ENCODE measurements at places on chromosomes 3 and 15. TPM values are rescaled to one million over a fixed set of nuclear protein-coding genes. Genes with fewer than 3 reads are reported as not detected.

DNA sequence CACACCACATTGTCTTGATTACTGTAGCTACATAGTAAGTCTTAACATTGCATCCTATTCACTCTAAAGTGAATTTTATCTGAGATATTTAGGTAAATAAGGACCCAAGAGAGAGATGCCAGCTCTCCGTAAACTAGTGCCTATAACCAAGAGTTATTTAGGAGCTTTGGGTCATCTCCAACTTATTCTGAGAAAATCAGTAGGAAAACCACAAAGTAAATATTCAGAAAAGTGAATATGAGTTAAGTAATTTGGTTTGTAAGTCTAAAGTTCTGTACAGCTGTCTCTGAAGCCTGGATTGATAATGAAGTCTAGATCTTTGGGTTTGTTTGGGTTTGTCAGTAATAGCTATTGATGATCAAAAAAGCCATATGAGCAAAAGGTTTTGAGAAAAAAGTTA is 120.0 kb downstream of the FNDC3B start:
- no peak overlapping the region for H3K27ac ChIP-seq
- H3K4me1 ChIP-seq = peaks cover 7% of the 10 kb centered on the region
- H3K36me3 ChIP-seq = no peaks in the 10 kb centered on the region
- no peak overlapping the region for H3K4me3 ChIP-seq
- no peaks in the 10 kb centered on the region for H3K27me3 ChIP-seq

- H3K4me1 ChIP-seq = no peaks in the 10 kb centered on the region
- H3K36me3 ChIP-seq = no peaks in the 10 kb centered on the region
- H3K4me3 ChIP-seq = no peak overlapping the region
- no peak for DNase-seq
Observed at GRCh38 chr15:27172821-27173220, 201.8 kb downstream of the GABRG3 start.

DNA sequence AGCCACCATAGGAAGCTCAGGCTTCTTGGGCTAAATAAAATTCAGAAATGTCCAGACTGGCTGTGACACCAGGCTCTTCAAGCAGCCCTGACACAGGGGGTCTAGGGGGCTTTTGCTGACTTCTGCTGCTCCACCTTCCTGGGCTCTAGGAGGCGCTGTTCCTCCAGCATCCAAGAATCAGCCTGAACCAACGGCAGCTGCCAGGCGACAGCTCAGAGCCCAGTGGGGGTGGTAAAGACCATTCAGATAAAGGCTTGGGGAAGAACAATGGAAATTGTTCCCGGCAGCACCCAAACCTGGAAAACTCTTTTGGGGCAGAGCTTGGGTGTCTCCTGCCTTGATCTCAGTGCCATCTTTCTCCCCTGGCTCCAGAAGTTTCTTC is 21.6 kb upstream of the PSTPIP1 start:
- H3K4me3 ChIP-seq = no peak overlapping the region
- DNase-seq = peak; percentile 72
- H3K4me1 ChIP-seq = peaks cover 31% of the 10 kb centered on the region
- H3K27me3 ChIP-seq = peaks cover 13% of the 10 kb centered on the region
- no peaks in the 10 kb centered on the region for H3K36me3 ChIP-seq

DNA sequence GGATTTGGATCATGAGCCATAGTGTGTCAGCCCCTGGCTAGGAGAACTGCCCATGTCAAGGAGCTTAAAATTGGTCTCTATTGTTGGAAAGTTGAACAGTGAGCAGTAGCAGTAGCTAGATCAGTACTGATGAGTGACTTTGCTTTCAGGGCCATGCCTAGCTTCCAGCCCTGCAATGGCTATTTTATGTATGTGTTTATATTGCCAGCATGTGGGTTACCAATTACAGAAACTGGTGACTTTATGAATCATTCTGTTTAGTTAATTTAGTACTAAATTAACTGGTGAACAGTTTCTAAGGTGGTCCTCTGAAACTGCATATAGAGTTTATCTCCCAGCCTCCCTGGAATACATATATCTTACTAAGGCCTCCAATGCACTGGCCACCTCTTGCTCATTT is 908.1 kb upstream of the ALCAM start:
- H3K4me3 ChIP-seq = no peak overlapping the region
- H3K27me3 ChIP-seq = no peaks in the 10 kb centered on the region
- no peak overlapping the region for H3K27ac ChIP-seq
- no peaks in the 10 kb centered on the region for H3K4me1 ChIP-seq

DNA sequence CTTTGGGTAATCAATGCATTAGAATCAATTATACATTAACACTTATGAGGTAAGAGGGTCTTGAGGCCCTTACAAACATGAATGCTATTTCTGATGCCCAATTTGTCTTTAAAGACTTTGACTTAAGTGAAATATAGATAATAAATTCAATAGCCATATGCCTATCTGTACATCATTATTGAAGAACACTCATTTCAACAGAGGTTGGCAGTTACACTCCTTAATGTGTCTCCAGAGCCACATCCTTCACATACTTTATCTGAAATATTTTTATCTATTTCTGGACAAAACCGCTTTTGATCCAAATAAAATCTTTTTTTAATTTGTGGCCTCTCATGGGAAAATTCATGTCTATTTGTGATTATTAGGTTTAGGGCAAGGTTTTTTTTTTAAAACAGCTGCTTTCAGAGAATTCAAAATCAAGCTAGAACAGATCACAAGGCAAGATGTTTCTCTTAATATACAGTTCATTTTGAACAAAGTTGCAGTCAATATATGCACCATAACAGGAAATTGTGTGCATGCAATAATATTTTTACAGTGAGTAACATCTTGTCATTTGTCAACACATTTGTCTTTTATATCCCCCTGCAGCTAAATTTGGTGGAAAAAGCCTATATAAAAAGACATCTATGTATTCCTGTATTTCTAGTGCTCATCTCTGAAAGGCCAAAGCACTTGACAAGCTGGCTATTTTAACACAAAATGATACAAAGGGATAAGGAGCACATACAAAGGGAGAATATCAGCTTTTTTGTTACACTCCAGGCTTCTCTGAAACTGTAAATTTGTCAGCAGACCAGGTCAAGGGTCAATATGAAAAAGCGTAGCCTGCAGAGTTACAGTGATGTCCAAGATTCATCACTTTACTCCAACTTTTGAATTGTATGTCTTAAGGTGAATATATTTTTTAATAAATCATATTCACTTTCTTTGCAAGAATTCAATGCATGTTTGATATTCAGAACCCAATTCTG is 146.2 kb upstream of the DPH6 start:
- peaks cover 13% of the 10 kb centered on the region for H3K27me3 ChIP-seq
- no peak for DNase-seq
- H3K36me3 ChIP-seq = no peaks in the 10 kb centered on the region
- H3K27ac ChIP-seq = no peak overlapping the region
- H3K4me1 ChIP-seq = no peaks in the 10 kb centered on the region

- peak; percentile 18 for DNase-seq
- H3K27ac ChIP-seq = no peak overlapping the region
- no peak overlapping the region for H3K4me3 ChIP-seq
- H3K27me3 ChIP-seq = no peaks in the 10 kb centered on the region
Observed at GRCh38 chr3:151439652-151440125, 21.2 kb downstream of the IGSF10 start.

DNA sequence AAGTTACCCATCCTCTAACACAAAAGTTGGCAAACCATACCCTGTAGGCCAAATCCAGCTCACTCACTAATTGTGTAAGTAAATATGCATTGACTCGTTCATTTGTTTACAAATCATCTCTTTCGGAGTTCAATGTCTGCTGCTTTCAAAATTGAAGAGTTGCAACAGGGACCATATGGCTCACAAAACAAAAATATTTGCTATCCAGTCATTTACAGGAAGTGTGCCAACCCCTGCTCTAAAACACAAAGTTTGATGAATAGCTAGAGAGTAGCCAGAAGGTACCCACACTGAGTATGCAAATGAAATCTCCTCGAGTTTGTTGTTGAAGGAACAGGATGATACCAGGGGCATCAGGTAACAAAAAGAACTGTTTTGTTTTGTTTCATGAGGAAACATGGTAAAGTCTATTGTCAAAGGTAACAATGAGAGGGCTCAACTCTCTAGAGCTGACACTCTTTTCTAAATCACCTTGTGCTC is 236.2 kb upstream of the THBS1 start:
- H3K27ac ChIP-seq = no peak overlapping the region
- DNase-seq = no peak
- no peaks in the 10 kb centered on the region for H3K36me3 ChIP-seq
- no peaks in the 10 kb centered on the region for H3K4me1 ChIP-seq
- H3K4me3 ChIP-seq = no peak overlapping the region

DNA sequence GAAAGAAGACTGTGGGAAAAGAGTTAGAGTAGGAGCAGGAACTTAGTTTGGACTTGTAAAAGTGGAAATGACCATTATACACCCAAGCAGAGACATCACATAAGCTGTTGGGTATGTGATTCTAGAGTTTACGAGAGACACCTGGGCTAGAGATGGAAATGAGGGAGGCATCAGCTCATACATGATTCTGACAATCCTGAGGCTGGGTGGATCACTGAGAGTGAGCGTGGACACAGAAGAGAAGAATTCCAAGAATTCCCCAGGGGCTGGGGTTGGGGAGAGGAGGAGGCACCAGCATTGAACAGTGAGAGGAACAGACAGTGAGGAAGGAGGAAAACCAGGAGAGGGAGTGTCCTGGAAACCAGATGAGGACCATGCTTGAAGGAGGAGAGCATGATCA is 113.5 kb downstream of the KCNAB1 start:
- H3K27me3 ChIP-seq = peaks cover 15% of the 10 kb centered on the region
- no peak for DNase-seq
- no peak overlapping the region for H3K27ac ChIP-seq
- no peak overlapping the region for H3K4me3 ChIP-seq
- no peaks in the 10 kb centered on the region for H3K36me3 ChIP-seq

DNA sequence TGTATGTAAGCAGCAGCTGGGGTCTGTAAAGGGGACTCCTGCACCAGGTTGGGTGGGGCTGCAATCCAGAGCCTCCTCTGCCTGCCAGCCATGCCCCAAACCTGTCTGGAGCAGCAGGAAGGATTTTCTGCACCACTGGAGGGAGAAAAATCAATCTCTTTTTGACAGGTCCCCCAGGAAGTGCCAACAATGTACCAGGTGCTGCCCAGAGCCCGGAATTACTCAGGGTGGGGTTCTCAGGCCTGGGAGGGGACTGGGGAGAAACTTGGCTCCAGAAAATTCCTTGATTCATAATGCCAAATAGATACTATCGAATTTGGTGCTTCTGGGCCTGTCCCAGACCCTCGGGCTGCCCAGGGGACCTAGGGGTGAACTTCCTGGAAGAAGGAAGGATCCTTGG is 52.6 kb downstream of the WNT7A start:
- H3K36me3 ChIP-seq = no peaks in the 10 kb centered on the region
- H3K4me1 ChIP-seq = no peaks in the 10 kb centered on the region
- H3K4me3 ChIP-seq = no peak overlapping the region
- H3K27ac ChIP-seq = no peak overlapping the region
- no peak for DNase-seq
- no peaks in the 10 kb centered on the region for H3K27me3 ChIP-seq

GRCh38 chr3:51619983-51620382 is 51.1 kb upstream of the TEX264 start:
- H3K27ac ChIP-seq = no peak overlapping the region
- no peak overlapping the region for H3K4me3 ChIP-seq
- H3K4me1 ChIP-seq = no peaks in the 10 kb centered on the region
- H3K27me3 ChIP-seq = no peaks in the 10 kb centered on the region

DNA sequence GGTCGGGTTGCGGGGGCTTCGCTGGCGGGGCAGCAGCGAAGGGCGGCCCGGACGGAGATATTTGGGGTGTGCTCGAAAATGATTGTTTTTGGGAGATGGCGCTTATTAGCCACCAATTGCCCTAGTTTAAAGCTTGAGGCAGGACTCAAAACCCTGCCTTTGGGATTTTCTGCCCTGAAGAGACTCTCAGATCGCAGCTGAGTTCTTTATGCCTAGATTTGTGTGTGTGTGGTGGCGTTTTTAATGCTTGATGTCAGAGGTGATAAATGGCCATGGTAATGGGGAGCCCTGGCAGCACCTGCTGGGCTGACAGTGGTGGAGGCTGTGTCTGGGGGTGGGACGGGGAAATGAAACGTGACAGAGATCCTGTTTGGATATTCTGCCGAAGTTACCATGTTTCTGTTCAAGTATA is 604 bp downstream of the KCTD6 start:
- H3K36me3 ChIP-seq = no peaks in the 10 kb centered on the region
- DNase-seq = peak; percentile 41
- peak overlapping the region; percentile 84 for H3K4me3 ChIP-seq
- H3K27me3 ChIP-seq = peaks cover 32% of the 10 kb centered on the region
- H3K4me1 ChIP-seq = peaks cover 41% of the 10 kb centered on the region

GRCh38 chr3:37240170-37240945 is 66.0 kb upstream of the LRRFIP2 start:
- H3K27me3 ChIP-seq = peaks cover 3% of the 10 kb centered on the region
- H3K27ac ChIP-seq = no peak overlapping the region
- H3K4me3 ChIP-seq = no peak overlapping the region
- H3K4me1 ChIP-seq = peaks cover 23% of the 10 kb centered on the region
- no peak for DNase-seq

GRCh38 chr3:134291319-134292254 is 40.9 kb upstream of the RYK start:
- no peak overlapping the region for H3K27ac ChIP-seq
- H3K36me3 ChIP-seq = no peaks in the 10 kb centered on the region
- peaks cover 44% of the 10 kb centered on the region for H3K27me3 ChIP-seq
- H3K4me1 ChIP-seq = no peaks in the 10 kb centered on the region
- DNase-seq = no peak

DNA sequence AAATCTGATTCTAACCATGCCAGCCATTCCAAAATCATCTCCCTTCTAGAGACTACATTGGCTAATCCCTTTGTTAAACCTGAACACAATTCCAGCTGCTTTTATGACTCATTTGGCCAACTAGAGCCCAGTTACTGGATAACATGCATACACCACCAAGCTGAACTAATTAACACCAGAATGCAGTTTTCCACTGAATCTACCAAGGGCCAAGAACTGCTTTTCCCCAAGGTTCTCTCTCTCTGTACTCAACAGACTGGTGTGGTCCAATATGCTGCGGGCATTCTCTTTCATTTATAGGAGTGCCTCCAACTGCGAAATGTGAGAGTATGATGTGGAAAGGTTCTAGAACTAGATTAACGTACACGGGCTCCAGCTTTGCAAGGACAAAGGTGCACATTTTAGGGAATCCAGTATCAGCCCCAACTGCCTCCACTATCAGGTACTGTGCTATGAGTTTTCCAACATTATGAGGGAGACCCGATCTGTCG is 1.5 kb downstream of the CHSY1 start:
- peaks cover 78% of the 10 kb centered on the region for H3K4me1 ChIP-seq
- H3K4me3 ChIP-seq = peak overlapping the region; percentile 89
- peak overlapping the region; percentile 91 for H3K27ac ChIP-seq
- H3K27me3 ChIP-seq = no peaks in the 10 kb centered on the region
- DNase-seq = no peak
- peaks cover 27% of the 10 kb centered on the region for H3K36me3 ChIP-seq

GRCh38 chr3:23501201-23501802 is 298.2 kb downstream of the UBE2E2 start:
- no peak for DNase-seq
- H3K4me3 ChIP-seq = no peak overlapping the region
- no peaks in the 10 kb centered on the region for H3K36me3 ChIP-seq
- H3K4me1 ChIP-seq = no peaks in the 10 kb centered on the region

GRCh38 chr15:98789020-98789419 is 140.7 kb downstream of the IGF1R start:
- H3K4me1 ChIP-seq = peaks cover 22% of the 10 kb centered on the region
- no peak overlapping the region for H3K4me3 ChIP-seq
- H3K27ac ChIP-seq = no peak overlapping the region
- no peaks in the 10 kb centered on the region for H3K36me3 ChIP-seq
- no peak for DNase-seq

Gene GOLGA6L10
- total RNA-seq = 0.97 TPM

Gene INSYN1
- total RNA-seq = not detected

Gene CTDSPL
- total RNA-seq = 4.7 TPM
